Effector memory CD8-positive, alpha-beta T cell (primary cell): ENCODE measurements at places on chromosomes 3 and 15.

DNA sequence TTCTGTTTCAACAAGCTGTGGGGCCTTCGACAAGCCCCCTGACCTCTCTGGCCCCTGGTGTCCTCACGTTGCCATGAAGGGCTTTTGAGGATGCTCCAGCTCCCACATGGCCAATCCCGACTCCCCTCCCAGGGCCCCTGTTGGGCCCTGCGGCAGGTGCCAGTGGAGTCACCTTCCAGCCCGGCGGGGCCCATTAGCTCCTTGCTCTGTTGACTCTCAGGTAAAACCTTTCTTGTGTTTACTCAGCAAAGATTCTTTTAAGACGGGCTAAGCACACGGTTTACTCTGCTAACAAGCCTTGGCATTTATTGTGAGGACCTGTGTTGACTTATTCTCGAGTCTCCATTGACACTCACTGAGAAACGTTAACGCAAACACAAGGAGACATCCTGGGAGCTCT, 15.0 kb downstream of the RPLP1 start:
- no peak for DNase-seq

- no peak for DNase-seq
These were observed 543.7 kb upstream of the ADAMTS9 start for GRCh38 chr3:65231544-65231943.

DNA sequence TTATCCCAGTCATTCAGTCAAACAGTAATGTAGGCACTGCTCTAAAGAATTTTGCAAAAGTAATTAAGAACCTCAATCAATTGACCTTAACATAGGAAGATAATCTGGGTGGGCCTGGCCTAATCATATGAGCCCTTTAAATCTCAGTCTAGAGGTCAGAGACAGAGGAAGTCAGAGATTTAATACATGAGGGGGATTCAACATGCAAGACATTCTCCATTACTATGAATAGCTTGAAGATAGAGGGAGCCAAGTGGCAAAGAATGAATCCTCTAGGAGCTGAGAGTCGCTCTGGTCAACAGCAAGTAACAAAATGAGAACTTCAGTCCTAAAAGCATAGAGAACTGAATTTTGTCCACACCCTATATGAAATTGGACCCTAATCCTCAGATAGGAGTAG, 39.0 kb upstream of the MBNL1 start:
- DNase-seq, result no peak

DNA sequence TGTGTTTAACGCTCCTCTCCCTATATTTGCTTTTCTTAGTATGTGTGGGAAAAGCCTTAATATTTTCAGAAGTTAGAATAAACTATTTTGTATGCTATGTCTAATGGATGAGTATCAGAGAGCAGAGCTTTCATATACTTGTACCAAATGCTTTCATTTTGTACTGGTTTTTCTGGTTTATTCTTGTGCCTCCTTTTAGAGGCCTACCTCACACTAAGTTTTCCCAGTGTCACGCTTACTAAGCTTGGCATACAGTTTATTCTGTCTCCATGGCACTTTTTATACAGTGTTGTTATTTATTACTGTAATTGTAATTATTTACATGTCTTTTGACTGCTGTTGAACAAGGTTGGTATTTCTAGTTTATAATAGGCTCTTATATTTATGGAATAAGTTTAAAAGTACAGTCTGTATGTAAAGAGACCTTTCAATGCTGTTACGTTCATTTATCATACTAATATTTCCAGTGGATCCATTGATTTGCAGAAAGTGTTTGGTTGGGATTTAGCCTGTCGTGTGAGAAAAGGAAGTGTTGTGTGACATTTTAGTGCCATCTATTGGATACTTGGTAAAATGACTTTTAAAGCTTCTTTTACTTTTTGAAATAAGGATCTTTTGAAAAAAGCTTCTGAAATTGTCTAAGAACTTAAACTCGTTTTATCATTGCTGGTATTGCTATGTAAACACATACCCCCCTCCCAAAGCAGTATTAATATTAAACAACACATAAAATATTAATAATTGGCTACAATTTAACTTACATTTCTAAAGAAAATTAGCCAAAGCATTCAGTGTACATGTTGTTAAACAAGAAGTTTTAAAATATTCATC, 5.2 kb upstream of the EBLN2 start:
- DNase-seq, result no peak

- DNase-seq, result no peak
These were observed 55.9 kb downstream of the BHLHE40 start for GRCh38 chr3:5035113-5035512.

DNA sequence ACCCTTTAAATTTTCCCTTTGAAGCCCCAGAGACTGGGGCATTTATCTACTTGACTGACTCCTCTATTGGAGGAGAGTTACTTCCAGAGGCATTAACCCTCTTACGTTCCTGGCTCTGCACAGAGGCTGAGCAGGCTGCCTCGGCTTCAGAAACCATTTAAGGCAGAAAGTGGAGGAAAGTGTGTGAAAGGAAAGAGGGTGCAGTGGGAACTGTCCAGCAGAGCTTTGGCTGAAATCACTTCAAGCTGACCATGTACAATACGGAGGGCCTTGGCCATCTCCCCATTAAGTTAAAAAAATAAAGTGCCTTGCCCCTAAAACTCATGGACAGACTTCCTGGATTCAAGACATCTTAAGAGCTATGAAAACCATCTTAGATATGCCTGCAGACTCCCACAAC, 238.7 kb downstream of the SV2B start:
- no peak for DNase-seq

DNA sequence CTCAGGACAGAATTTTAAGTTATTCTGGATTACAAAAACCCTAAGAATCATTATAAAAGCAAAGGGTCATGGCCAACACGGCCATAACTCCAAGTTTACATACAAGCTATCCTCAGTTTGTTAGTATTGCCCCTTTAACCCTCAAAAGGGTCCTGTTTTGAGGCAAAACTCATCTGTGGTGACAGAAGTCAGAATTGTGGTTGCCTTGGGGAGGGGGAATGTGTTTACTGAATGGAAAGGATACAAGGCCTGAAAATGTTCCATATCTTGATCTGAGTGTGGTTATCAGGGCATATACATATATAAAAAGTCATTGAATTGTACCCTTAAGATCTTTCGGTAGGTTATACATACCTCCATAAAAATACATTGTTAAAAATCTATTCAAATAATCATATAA, 2.1 kb downstream of the SFMBT1 start:
- DNase-seq, result no peak

DNA sequence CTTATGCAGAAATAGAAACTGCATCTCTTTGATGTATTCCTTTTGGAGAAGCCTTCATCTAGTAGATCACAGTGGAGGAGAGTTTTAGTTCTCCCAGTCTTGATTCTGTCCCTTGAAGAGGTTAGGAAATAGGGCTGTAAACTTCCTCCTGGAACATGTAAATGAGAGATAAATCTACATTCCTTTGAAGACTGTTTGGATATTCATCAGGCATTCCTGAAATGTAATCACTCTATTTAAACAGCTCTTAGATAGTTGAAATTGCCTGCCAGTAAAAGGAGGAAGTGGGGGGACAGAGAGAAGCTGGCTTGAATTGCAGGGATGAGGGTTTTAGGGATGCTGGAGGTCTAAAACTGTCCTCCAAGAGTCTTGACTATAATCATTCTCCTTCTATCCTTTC, 254.3 kb upstream of the LRRC3B start:
- no peak for DNase-seq

DNA sequence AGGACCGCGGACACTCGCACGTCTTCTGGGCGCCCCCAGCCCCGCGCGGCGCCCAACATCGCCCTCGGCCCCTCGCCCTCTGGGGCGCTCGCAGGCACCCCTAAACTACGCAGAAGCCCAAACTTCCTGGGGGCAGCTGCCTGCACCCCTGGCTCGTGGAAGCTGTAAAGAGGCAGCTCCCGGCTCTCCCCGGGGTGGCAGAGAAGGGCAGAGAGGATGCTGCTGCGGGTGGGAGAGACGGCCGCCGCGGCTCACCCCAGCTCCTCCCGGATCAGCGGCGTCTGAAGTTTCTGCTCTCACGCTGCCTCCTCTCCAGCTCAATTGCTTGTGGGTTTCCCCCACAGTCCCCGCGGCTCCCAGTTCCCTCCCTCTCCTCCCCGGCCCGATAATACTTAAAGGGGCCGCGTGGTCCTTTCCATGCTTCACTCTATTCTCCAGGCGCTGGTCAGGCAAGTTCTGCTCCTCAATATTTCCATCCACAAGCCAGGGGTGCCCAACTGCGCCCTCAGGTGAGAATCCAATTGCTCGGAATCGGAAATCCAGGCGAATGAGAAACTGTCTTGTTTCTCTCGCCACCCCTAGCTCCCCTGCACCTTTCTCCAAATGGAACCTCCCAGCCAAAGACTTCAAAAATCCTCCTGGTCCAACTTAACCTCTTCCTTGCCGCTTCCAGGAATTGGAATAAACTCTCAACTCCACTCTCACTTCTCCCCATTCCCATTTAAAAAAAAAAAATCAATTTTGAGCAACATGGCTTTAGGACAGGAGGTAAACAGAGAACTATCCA, 748.5 kb downstream of the ROBO1 start:
- no peak for DNase-seq

GRCh38 chr15:29568840-29569532, 253.3 kb downstream of the TJP1 start:
- no peak for DNase-seq

GRCh38 chr3:177150970-177151627, 46.2 kb downstream of the TBL1XR1 start:
- no peak for DNase-seq

DNA sequence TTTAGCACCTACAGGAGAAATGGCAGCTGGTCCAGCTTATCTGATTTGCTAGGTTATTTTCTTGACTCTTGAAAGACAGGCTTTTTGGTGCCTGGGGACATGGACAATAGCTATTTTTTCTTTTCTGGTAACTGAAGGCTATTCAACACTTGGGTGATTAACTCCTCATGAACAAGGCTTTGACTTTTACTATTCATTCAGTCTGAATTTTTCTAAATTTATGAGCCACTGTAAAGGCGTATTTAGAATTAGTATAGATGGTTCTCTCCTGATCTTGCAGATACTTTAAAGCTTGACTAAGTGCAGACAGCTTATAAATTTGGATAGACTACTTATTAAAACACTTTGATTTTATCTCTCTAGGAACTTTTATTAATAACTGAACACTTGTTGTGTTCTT, 18.4 kb upstream of the GFM1 start:
- DNase-seq, result no peak

- DNase-seq, result no peak
These were observed 15.7 kb upstream of the RBP2 start for GRCh38 chr3:139491966-139492365.

DNA sequence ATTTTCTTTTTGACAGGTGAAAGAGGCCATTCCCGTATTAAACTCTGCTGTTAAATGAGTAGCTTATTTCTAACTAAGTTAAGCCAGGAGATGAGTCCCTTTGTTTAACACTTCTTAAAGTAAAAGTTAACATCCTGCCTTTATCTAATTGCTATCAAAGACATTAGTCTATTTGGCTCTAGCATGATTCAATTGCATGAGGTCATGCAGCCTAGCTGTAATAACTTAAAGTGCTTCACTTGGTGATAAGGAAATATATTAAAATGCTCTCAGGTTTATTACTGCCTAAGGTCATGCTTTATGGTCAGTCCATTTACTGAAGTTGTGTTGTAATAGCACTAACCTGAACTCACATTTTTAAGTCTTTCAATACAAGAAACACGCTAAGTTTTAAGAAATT, 82.3 kb upstream of the MLF1 start:
- no peak for DNase-seq

DNA sequence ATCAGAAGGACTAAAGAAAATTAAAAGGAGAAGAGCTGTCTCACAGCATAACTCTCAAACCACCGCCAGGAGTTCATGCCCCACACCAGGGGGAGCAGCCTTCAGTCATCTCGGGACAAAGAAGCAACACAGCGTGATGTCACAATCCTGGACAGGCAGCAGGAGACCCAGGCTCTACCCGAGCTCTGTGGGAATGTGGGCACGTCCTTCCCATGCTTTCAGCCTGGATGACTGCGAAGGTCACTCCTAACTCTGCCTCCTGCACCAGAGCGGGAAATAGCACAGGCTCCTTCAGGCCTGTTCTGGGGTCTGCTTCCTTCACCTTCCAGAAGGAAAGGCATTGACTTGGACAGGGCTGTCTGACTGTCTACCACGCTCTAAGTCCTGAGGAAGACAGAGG, 31.3 kb downstream of the NOX5 start:
- no peak for DNase-seq

- DNase-seq, result no peak
These were observed 165.3 kb downstream of the PLCL2 start for GRCh38 chr3:17050071-17050470.

GRCh38 chr3:70979983-70980645, 603.4 kb downstream of the FOXP1 start:
- no peak for DNase-seq

GRCh38 chr3:111333642-111334041, 208.4 kb upstream of the CD96 start:
- no peak for DNase-seq

- peak; percentile 7 for DNase-seq
These were observed 106.3 kb downstream of the PLD1 start for GRCh38 chr3:171704002-171704401.

DNA sequence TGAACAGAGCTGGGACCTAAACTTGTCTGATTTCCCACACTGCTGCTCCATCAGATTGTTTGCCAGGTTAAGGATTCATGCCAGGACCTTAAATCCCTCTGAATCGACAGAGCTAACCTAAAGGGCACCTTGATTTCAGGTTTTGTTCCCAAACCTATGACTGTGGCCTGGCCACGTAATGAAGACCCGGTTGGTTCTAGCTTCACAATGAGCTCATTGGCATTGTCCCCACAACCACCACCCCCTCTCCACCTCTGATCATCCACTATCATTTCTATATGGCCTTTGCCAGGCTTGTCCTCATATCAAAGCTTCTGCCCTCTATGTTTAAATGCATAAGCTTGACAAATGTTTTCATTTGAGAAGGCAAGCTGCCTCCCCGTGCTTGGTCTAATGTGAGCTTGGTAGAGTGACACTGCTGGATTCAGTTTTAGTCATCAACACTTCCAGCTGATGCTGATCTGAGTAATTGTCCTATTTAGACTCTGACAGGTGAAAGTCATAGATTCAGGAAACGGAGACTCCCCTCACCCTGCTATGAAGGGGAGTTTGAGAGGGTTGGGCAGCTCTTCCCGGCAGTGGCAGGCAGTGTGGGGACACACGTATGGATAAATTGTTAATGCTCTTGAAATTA, 407.1 kb upstream of the CFAP20DC start:
- no peak for DNase-seq

GRCh38 chr3:23575697-23576096, 230.1 kb upstream of the UBE2E1 start:
- no peak for DNase-seq

DNA sequence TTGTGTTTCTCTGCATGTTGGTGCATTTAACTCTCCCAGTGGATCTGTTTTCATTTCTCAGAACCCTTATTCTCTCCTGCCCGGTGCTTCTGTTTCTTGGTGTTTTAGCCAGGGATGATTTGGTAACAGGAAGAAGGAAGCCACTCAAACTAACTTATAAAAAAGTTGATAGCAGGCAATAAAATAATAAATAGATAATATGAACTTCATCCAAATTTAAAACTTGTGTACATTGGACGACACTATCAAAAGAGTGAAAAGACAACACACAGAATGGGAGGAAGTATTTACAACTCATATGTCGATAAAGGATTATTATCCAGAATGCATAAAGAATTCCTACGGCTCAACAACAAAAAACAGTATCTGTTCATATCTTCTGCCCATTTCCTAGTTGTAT, 37.3 kb upstream of the CHRNA7 start:
- no peak for DNase-seq
